ENCODE measurements at places on chromosomes 7 and 10.

- DNase-seq: no peak
These were observed 137.9 kb downstream of the ANKRD30A start for GRCh38 chr10:37263304-37263703.

- DNase-seq: no peak
These were observed 88.0 kb upstream of the ELMO1 start for GRCh38 chr7:37536706-37537105.

DNA sequence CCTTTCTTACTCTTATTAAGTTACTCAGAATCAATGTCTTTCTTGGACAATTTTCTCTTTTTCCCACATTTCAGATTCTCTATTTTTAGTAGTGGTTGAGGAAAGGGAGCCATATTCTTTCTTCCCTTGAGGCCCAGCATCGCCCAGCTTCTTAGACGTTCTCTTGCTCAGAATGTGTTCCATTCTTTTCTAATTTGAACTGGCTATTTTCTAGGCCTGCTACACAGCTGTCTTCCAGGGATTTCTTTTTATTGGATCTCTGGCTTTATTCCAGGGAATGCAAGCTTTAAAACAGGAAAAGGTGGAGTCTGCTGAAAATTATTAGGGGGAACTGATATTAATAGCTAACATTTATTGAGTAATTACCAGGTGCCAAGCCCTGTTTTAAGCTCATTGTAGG is 58.3 kb downstream of the WIPF3 start:
- no peak for DNase-seq

- no peak for DNase-seq
These were observed 106.2 kb downstream of the KAT6B start for GRCh38 chr10:74932648-74933047.

DNA sequence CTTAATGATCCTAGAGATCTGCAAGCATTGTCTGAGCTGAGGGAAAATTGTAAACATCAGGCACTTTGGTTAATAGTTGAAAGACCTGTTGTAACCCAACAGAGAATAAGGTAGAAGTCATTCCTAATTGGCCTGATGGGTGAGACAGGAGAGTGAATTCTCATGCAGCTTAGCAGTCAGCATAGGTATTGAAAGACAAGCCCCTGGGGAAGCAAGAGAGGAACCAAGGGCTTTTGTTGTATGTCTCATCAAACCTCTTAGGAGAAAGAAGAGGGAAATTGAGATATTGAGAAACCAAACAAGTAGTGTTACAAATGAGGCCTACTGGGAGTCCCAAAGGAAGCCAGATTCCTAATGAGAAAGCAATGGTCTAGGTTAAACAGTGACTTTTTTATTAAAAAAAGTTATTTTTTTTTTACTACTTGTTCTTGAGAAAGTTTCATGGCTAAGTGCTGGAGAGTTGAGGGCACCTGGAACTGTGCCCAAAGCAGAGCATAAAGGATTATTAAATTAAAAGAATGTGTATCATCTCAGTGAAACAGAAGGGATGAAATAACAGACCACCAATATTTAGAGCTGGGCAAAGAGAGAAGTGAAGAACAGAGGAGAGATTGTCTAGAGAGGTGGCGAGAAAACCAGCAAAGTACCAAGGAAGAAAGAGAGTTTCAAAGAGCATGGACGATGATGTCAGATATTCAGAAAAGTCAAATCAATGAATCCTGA is 168.9 kb downstream of the CDK14 start:
- DNase-seq: no peak

DNA sequence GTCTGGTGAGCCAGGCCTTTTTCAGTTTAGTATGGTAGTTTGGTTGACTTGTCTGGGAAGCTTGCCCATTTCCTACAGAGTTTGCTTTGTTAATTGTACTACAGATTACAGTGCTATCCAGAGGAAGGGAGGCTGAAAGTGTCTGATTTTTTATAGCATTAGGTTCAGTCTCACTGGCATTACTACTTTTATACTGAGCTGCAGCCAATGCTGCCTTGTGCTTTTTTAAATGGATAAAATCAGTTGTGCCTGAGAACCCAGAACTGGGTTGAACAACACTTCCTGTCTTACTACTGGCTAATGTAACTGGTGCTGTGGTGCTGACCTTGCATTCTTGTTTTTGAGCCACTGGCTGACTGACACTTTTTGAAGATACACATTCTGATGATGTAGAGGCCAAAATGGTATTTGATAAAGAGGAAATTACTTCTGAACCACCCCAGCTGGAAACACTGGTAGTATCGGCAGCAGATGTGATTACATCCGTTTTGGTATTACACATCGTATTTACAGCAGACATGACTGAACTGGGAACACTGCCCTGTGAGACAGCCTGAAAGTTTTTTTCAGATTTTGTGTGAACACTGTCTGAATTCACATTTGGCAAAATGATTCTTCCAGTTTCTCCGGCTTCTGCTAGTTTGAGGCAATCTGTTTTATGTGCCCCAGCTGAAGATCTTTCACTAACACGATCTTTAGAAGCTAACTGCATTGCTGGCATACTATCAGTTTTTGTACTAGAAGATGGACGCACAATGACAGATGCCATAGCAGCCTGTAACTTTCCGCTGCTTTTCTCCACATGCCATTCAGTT is 74.1 kb downstream of the NRBF2 start:
- DNase-seq: peak; percentile 16

GRCh38 chr7:5532536-5533335 is 109.1 kb upstream of the TNRC18 start:
- peak; percentile 83 for DNase-seq

DNA sequence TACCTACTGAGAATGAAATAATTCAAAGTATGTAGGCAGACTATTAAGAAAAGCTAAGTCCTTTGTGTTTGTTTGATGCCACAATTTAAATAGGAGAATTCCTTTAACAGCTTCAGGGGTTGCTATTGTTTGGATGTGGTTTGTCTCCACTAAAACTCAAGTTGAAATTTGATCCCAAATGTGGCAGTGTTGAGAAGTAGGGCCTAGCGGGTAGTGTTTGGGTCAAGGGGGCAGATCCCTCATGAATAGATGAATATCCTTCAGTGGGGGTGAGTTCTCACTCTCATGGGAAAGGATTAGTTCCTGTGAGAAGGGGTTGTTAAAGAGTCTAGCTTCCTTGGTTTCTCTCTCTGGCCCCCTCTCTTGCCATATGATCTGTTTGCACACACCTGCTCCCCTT is 97.0 kb downstream of the HGF start:
- DNase-seq: no peak

GRCh38 chr7:103132995-103133688 is 15.8 kb downstream of the NAPEPLD start:
- DNase-seq: no peak

DNA sequence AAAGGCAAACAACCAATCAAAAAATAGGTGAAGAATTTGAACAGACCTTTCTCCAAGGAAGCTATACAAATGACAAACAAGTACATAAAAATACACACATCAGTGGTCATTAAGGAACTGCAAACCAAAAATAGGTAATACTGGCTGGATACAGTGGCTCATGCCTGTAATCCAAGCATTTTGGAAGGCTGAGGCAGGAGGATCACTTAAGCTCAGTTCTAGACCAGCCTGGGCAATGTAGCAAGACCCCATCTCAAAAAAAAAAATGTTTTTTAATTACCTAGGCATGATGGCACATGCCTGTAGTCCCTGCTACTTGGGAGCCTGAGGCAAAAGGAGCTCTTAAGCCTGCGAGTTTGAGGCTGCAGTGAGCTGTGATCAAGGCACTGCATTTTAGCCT is 19.3 kb downstream of the CDCA7L start:
- no peak for DNase-seq

DNA sequence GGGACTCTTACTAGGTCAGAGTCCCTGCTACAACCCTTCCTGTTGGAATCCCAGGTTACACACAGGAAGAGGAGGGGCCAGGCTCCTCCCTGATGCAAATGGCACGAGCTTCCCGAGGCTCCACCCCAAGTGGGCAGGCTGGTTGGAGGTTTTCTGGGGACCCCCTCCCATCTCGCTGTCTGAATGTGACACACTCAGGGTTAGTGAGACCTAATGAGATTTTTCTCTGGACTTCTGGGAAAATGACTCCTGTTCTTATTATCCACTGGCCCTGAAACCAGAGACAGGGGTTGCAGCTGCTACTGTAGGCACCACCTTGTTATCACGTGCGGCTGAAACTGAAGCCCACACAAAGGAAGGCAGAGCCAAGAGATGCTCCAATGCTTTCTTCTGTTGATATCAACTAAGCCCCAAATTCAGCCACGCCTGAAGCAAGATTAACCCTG is 103.3 kb downstream of the FAM107B start:
- no peak for DNase-seq

- no peak for DNase-seq
These were observed 90.2 kb downstream of the TACC2 start for GRCh38 chr10:122078965-122079795.

GRCh38 chr7:46133072-46133471 is 212.0 kb upstream of the IGFBP3 start:
- no peak for DNase-seq

DNA sequence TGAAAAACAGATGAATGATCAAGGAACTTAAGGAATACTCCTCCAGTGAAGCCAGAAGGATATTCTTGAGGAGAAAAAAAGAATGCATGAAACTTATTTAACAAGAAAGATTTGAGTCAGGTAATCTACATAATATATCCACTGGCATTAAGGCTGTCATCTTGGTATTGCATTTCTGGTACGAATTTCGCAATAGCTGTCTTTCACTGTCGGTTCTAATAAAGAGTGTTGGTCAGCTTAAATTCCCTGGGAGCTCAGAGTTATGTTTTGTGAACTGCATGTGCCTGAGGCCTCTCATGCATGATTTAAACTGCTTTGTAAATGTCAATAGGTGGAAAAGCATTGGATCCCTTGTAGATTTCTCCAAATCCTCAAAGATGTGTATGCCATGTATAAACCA is 565.3 kb upstream of the GALNT17 start:
- no peak for DNase-seq

DNA sequence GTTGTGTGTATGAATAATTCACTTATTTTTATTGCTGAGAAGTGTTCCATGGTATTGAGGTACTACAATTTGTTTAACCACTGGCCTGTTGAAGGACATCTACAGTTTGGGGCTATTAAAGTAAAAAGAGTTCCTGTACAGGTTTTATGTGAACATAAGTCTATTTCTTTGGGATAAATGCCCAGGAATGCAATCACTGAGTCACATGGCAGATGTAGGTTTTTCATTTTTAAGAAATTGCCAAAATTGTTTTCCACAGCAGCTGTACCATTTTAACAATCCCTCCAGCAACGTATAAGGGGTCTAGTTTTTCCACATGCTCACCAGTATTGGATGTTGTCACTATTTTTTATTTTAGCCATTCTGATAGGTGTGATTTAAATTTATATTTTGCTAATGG is 243.9 kb downstream of the TNS3 start:
- DNase-seq: no peak

DNA sequence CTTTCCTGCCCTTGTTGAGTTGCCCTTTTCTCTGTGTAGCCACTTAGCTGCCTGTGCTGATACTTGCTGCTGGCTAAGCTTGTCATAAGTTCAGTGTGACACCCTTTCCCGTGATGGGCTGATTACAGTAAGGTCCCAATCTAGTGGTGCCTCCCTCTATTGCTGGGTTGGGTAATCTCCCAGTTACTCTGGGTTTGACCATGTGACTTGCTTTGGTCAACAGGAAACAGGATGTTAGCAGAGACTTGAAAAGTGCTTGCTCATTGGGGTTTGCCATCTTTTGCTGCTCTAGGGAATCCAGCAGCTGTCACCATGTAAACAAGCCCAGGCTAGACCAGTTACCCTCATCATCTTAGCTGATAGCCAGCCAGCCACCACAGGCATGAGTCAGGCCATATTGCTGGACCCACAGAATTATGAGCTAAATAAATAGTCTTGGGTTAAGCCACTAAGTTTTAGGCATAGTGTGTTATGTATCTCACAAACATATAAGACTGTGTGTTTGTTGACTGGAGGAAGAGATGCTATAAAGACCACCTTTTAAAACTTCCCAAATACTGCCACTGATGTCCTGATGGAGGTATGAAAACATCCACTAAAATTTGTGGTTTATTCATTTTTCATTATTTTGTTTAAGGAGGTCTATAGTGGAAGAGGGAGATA is 4.0 kb upstream of the LEP start:
- no peak for DNase-seq

GRCh38 chr7:143416565-143417149 is 8.0 kb upstream of the EPHA1 start:
- DNase-seq: peak; percentile 83

- DNase-seq: no peak
These were observed 153.3 kb downstream of the XPNPEP1 start for GRCh38 chr10:109769966-109770365.

GRCh38 chr10:91587710-91588638 is 44.9 kb downstream of the PPP1R3C start:
- no peak for DNase-seq

DNA sequence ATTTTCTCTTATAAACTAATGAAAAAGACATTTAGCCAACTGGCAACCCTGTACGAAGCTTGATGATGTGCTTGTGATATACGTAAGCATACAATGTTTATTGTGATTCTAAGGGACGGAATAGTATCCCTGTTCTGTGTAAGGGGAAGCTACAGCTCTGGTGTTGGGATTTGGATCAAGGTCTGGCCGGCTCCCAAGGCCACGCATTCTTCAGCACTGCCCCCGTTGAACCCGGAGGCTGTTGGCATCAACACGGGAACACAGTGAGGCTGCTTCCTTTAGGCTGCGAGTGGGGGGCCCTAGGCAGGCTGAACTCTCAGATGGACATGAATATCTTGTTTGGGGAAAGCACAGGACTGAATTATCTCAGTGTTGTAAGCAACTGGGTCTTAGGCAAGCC is 180.6 kb downstream of the CAMK1D start:
- no peak for DNase-seq

- DNase-seq: no peak
These were observed 14.7 kb downstream of the RALA start for GRCh38 chr7:39637963-39638485.

GRCh38 chr10:78740976-78741915 is 327.5 kb upstream of the ZMIZ1 start:
- no peak for DNase-seq

GRCh38 chr10:11869743-11870460 is 46.7 kb downstream of the PROSER2 start:
- DNase-seq: no peak

DNA sequence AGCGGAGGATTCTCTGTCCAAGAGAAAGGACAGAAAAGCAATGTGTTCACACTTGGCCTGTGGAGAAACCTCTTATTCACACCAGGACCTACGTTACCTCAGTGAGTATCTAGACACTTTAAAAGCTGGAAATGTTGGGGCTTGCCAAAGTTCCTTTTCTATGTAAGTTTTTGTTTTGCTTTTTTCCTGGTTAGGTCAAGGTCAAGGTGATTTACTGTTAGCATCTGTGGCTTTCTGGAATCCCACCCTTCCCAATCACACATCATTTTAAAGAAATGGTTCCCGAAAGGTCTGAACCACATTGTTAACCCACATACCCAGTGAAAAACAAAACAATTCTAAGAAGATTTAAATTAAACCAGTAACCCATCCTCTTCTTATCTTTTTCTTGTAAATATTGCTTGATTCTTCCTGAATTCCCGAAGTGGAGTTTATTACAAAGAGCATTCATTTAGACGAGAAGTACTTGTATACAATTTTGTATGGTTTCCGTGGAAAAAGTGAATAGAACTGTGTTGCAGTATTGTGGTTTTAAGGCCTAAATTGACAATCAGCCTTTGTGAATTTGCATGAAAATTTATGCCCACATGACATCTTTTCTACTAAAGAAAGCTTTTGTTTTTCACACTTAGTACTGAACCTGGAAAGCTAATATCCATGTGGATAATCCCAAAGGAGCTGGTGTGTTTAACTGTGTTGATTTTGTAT is 827.0 kb upstream of the IGFBP3 start:
- DNase-seq: no peak

- DNase-seq: no peak
These were observed 154.1 kb upstream of the MTPN start for GRCh38 chr7:136131304-136131630.

GRCh38 chr10:70222340-70222794 is 10.9 kb downstream of the PPA1 start:
- DNase-seq: no peak
